Activated CD4-positive, alpha-beta T cell treated with anti-CD3 and anti-CD28 coated beads for 48 hours (primary cell): ENCODE measurements at places on chromosomes 6 and 20.

DNA sequence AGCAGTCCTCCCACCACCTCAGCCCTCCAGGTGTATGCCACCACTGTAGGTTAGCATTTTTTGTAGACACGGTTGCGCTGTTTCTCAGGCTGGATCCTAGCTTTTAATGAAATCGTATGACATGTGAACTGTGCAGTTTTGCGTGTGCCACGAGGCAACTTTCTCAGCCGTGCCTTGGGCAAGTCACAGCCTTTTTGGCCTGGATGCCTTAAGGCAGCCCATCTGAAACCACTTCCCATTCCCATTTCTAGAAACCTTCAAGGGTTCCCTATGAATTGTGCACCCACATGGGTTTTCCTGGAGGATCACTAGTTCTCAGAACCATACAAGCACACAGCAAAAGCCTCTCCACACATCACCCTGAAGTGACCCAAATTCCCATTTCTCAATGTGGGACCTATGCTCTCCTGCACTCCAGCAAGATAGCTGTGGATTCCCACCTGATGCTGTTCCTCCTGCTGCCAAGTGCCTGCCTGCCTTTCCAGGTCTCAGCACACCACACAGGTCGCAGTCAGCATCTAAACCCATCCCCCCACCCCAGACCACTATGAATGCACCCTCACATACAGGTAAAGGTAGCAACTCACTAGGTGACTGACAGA is 28.9 kb downstream of the SNX5 start:
- no peak for DNase-seq

GRCh38 chr6:83442752-83443151 is 11.9 kb upstream of the ME1 start:
- no peak for DNase-seq

- peak; percentile 4 for DNase-seq
Observed at GRCh38 chr6:97440590-97441176, 157.7 kb upstream of the MMS22L start.

GRCh38 chr6:26075063-26075717 is 12.0 kb upstream of the HFE start:
- no peak for DNase-seq

- no peak for DNase-seq
Observed at GRCh38 chr20:48636301-48636700, 191.5 kb downstream of the PREX1 start.

DNA sequence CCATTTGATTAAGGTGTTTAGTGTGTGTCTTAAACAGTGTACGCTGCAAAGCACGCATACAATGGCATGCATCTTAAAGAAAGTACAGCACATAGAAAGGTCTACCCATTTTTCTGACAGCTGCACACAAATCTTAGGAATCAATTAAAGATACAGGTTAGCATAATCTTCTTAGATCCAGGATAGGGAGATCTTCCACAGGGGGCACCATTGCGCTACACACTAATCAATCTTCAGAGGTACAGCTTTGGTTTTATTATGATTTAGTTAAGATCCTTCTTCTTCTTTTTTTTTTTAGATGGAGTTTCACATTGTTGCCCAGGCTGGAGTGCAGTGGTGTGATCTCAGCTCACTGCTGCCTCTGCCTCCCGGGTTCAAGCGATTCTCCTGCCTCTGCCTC is 63.7 kb upstream of the BEND3 start:
- peak; percentile 26 for DNase-seq

GRCh38 chr6:144585217-144585814 is 300.2 kb downstream of the UTRN start:
- no peak for DNase-seq

GRCh38 chr20:44962483-44962882 is 2.3 kb upstream of the TOMM34 start:
- DNase-seq = no peak

GRCh38 chr20:33883164-33883563 is 72.0 kb downstream of the CHMP4B start:
- DNase-seq = no peak

DNA sequence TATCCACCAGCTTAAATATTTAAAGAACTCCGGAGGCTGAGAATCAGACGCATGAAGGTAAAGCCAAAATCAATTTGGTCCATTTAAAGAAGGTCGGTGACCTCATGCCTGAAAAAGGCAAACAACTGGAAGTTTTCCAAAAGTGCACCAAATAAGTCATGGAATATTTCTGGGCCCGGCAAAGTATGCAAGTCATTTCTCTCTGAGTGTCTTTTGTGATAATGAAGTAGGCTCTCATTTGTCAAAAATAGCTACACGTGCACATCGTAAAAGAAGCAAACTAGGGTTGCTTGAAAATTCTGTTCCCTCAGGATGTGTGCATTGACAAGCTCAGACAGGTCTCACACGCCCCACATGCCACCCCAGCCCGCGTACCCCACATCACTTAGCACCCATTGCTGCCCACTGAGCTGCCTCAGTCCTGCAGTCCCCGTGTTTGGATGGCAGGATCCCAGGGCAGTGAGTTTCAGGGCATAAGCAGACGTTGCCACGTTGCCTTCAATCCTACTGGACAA is 20.5 kb upstream of the PYGB start:
- no peak for DNase-seq

- DNase-seq = no peak
Observed at GRCh38 chr20:15045246-15045645, 707.8 kb upstream of the FLRT3 start.

DNA sequence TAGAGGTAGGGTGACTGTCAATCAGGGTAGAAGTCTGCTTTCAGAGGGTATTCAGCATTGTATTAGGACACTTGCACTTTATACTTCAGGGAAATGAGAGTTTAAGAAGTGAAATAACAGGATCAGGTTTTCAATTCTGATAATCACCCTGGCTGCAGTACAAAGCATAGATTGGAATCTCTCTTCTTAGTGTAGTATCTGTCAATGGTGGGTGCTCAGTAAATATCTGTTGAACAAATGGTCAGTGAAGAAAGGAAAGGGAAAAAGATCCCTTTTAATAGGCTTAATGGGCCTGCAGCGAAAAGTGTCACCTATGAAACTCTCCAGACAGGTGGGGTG is 18.7 kb downstream of the TUBB2B start:
- no peak for DNase-seq

DNA sequence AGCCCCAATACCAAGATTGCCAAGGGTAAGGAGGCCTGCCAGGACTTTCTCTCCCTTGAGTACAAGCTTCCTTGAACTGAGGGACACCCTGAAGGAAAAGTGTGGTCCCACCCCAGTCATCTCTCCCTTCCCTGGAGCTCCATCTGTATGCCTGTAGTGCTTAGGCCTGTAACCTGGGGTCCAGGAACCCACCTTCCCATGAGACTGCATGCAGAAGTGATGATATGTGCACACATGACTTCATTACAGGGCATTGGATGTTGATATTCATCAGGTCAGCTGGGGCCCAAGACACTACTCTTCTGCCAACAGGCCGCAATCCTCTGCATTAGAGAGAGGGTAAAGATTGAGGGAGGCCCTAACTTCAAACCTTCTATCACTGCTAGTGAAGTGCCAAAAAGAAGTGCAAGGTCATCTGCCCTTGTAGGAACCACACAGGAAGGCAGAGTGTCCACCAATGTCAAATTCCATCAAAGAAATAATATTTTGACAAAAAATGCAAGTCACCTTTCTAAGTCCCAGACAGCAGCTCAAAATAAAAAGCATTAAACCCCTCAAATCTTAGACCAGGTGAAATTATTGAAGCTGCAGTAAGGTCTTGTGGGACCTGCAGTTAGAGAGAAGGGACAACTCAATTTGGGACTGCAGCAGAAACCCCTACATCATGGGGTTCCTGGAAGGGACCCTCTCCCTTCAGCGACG is 5.1 kb downstream of the HLA-F start:
- DNase-seq = no peak

- DNase-seq = no peak
Observed at GRCh38 chr6:10613723-10614122, 80.7 kb downstream of the C6orf52 start.

DNA sequence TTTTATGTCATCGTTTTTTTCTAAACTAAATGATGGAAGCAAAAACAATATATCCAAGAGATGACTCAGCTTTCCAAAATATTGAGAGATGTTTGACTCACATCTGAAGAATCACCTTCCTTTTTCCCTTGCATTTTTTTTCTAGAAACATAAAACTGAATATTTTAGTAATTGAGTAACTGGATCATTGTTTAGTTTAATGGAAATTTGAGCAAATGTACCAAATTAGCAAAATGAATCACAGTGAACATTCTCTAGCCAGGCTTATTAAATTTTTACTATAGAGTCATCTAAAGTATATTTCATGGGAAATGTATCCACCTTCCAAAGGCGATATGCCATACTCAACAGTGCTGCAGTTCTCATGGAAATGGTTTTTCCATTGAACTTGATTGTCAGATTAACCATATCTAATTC is 145.5 kb downstream of the TENT5A start:
- DNase-seq = no peak

GRCh38 chr6:36123270-36124139 is 6.8 kb upstream of the MAPK13 start:
- peak; percentile 95 for DNase-seq

- DNase-seq = peak; percentile 22
Observed at GRCh38 chr6:106373502-106374239, 13.2 kb downstream of the CRYBG1 start.

- no peak for DNase-seq
Observed at GRCh38 chr6:157789861-157790260, 33.2 kb upstream of the SNX9 start.

DNA sequence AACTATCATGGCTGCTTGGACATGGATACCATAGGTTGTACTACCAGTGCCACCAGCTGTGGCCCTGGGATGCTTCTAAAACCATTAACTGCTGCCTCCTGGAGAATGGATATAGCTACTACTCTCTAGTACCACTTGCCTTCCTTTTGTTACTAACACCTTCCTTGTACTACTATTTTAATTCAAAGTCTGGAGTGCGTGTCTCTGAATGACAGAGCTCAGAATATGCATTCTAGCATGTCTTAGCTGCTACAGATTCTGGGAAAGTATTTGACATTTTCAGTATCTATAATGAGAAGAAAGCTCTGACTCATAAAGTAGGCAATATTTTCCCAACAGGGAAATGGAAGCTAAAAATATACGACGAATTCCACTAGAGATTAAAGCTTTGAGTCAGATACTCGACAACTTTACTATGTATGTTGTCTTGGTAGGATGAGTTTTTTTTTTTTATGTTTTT is 112.3 kb downstream of the PFDN4 start:
- peak; percentile 12 for DNase-seq

GRCh38 chr20:41183831-41184230 is 46.5 kb downstream of the PLCG1 start:
- no peak for DNase-seq

GRCh38 chr6:129860908-129861665 is at the start of gene TMEM244:
TSS of gene TMEM244 (minus strand) at chr6:129861315. CDS start at chr6:129861188, 127 bp downstream.
- DNase-seq = no peak

DNA sequence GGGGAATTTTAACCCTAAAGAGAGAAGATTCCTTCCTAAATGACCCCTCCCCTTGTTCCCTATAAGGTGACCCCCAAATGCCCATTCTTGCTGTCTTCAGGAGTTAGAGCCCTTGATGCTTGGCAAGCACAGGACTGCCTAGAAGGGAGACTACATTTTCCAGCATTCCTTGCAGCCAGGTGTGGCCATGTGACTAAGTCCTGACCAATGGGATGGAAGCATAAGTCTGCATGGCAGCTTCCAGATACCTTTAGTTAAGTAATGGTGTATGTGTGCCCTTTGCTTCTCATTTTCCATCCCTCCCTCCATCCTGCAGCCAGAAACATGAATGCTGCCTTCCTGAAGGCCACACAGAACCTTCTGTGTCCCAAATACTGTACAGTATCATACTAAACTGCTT is 5.5 kb downstream of the BFSP1 start:
- DNase-seq = peak; percentile 32

GRCh38 chr6:170172825-170173256 is 118.0 kb downstream of the DLL1 start:
- DNase-seq = no peak
